ENCODE measurements at places on chromosomes 5 and 9.
A peak's percentile ranks its signal among the peaks of the same experiment; 100 is the strongest.

GRCh38 chr5:18000744-18001143 is 366.5 kb downstream of the TAF11L14 start:
- DNase-seq: no peak

DNA sequence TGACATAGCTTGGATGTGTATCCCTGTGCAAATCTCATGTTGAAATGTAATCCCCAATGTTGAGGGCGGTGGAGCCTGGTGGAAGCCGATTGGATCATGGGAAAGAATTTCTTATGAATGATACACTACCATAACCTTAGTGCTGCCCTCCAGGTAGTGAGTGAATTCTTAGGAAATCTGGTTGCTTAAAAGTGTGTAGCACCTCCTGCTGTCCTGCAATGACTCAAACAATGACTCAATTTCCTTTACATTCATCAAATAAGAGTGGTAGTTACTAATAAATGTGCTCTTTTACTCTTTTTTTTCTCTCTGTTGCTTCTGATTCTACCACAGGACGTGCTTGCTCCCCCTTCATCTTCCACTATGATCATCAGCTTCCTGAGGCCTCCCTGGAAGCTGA is 1696.0 kb upstream of the CDH9 start:
- no peak for DNase-seq

DNA sequence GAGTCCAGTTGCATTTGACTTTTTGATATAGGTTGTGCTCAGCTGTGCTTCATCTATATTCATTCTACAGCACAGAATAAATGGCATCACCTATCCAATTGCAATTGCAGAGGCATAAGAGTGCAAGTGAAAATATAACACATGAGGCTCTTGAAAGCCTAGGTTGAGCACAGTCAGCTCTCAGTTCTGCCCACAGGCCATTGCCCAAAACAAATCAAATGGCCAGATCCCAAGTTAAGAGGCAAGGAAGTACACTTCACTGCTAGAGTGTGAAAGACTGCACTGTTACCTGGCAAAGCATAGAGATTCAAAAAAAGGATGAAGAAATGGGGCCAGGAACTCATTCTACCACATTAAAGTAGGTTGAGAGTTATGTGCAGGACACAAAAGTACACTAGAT is 305.5 kb upstream of the SEMA6A start:
- DNase-seq: no peak

DNA sequence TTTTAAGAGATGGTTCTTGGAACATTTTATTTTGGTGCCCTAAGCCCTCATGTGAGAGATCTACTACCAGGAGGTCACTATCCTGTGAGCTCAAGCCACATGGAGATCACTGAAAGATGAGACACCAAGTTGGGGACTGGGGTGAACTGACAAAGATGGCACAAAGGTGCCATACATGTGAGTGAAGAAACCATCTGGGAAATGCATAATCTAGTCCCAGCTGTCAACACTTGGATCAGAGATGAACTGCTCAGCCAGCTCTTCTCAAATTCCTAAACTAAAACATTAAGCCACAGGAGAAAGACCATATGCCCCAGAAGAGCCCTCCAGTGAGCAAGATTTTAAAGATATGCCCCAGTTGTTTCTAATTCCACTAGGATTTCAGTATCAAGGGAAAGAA is 22.2 kb upstream of the MYOT start:
- no peak for DNase-seq

DNA sequence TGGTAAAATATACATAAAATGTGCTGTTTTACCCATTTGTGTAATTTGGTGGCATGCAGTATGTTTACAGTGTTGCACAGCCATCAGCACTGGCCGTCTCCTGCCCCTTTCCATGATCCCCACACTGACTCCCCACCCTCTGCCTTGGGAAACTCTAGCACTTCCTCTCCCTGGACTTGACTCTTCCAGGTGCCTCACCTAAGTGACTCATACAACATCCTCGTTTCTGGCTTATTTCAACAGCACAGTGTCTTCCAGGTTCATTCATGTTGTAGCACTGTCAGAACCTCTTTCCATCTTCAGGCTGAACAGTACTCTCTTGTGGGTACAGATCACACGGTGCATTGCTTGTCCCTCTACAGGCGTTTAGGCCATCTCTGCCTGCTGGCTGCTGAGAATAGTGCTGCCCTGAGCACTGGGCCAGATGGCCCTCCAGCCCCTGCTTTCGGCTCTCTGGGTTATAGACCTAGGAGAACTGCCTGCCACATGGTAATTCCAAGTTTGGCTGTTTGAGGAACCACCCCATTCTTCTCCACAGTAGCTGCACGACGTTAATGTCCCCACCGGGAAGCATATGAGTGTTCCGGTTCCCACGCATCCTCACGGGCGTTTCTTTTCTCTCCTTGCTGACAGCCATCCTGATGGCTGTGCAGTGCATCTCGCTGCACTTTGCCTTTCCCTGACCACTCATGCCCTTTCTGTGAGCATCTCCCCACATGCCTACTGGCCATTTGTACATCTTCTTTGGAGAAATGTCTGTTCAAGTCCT is 211.8 kb downstream of the FANCC start:
- DNase-seq: no peak

DNA sequence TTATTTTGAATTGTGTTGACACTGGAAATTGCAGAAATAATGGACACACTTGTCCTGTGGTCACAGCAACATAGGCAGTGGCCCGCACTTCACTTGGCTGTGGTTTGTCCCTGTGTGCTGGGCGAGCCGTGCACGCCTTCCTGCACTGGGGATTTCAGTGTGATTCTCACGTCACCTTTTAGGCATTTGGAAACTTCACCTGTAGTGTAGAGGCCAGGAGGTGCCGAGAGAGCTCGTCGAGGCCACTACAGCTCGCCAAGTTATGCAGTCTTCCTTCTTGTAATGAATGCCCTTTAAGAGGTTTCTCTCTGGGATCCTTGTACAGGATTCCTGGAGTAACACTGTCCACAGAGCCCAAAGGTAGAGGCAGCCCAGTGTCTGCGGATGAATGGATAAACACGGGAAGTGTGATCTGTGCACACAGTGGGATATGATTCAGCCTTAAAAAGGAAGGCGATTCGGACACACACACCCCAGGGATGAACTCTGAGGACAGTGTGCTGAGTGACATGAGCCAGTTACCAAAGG is 14.7 kb downstream of the TRAF2 start:
- DNase-seq: no peak

GRCh38 chr5:15528476-15528875 is 28.5 kb downstream of the FBXL7 start:
- DNase-seq: no peak

- DNase-seq: no peak
Measured at GRCh38 chr5:173633304-173633703, 16.9 kb upstream of the BOD1 start.

- no peak for DNase-seq
Measured at GRCh38 chr5:87048156-87048555, 219.5 kb upstream of the RASA1 start.

- DNase-seq: no peak
Measured at GRCh38 chr9:14418301-14418940, 104.5 kb upstream of the NFIB start.

DNA sequence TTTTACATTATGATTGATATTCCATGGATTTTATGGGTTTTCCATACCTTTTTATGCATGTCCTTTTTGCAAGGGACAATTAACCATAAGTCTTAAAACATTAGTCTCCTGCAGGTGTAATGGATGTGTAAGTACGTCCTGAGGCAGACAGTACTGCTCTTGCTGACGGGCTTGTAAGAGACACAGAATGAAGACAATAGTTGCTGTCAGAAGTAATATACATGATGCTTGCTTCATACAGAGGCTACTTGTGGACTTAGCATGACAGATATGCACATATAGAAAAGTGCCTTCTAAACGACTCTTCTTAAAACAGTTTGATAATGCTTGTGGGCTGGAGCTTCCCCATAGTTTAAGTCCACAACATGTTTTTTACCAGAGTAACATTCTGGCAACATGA is 182.7 kb downstream of the SPATA31D1 start:
- DNase-seq: no peak

GRCh38 chr5:123156577-123157296 is 67.7 kb downstream of the PRDM6 start:
- DNase-seq: no peak

- no peak for DNase-seq
Measured at GRCh38 chr5:139126711-139127111, 71.5 kb downstream of the SIL1 start.

GRCh38 chr5:32639943-32640342 is 54.6 kb downstream of the SUB1 start:
- DNase-seq: no peak

GRCh38 chr9:126684345-126684744 is 70.6 kb downstream of the LMX1B start:
- no peak for DNase-seq

DNA sequence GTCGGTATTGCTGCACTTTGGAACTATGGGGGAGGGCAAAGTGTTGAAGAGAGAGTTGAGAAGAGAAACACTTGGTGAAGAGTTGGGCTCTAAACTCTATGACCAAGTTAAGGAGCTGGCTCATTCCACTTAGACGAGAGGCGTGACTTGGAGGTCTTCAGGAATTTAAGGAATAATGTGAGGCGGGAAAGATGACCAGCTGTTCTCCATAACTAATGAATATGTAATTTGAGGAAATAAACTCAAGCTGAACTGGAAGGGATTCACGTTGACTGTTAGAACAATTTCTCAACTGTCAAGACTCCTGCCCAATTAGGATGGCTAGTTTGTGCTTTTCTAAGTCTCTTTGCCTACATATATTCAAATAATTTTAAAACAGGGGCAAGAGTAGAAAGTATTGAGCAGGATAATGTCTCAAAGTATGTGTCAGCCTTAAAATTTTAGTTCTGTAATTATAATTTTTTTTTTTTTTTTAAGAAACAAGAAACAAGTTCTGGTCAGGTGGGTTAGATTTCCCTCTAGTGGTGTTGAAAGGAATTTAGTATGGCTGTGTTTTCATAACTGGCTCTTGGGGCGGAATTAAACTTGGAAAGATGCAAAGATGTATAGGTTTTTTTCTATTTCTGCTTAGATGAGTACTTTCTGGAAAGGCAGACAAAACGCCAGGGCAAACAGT is 33.4 kb downstream of the TMEM252 start:
- DNase-seq: no peak

DNA sequence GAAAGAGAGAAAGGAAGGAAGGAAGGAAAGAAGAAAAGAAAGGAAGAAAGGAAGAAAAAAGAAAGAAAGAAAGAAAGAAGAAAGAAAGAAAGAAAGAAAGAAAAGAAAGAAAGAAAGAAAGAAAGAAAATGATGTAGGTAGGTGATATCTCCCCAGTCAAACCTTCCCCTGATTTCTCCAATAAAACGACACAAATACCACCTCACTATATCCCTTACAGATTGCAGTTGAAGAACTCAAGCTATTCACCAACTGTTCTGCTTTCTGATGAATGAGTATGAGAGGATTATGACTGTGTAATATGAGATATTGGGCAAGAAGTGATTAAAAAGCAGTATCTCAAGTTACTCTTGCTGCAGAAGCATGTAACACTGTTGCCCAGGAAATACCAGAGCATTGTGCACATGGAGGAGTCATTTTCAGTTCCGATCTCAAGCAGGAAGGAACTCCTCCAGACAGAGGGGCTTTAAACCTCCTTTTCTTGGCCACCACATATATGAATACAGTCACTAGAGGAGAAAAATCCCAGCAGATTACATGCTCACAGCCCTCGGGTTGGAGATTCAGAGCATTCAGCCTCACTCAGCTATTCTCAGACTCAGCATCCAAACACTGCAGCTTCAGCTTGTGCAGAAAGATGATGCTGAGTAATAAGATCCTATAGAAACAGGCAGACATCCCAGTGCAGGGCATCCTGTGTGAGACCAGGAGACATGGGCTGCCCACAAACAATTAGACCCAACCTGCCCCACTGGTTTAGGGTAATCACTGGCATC is 61.4 kb downstream of the UGCG start:
- DNase-seq: peak; percentile 37

DNA sequence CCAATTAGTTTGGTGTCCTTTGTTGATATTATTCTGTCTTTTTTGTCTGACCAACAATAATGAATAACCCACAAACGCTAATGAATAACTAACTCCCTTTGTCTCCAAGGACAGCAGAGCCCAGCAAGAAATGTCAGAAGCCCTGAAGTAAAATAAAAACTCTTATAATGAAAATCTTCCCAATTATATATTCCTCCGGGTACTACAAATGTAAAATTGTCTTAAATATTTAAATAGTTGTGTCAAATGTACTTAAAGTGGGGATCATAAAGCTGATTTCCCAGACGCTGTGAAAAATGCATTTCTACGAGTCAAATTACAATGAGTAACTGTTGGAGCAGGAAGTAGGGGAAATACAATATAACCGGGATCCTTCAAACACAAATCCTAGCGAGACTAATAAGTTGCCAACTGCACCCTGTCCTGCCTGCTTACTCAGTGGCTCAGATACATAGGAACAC is 22.3 kb downstream of the GLIS3 start:
- no peak for DNase-seq

GRCh38 chr9:104675611-104676010 is 18.7 kb upstream of the OR13D1 start:
- no peak for DNase-seq

GRCh38 chr5:160441311-160441781 is 19.7 kb downstream of the PTTG1 start:
- no peak for DNase-seq

GRCh38 chr5:166338801-166339200 is 1952.6 kb upstream of the WWC1 start:
- no peak for DNase-seq

GRCh38 chr5:124402144-124402581 is 344.3 kb downstream of the ZNF608 start:
- no peak for DNase-seq

- DNase-seq: no peak
Measured at GRCh38 chr9:36358486-36358885, 41.6 kb downstream of the RNF38 start.

DNA sequence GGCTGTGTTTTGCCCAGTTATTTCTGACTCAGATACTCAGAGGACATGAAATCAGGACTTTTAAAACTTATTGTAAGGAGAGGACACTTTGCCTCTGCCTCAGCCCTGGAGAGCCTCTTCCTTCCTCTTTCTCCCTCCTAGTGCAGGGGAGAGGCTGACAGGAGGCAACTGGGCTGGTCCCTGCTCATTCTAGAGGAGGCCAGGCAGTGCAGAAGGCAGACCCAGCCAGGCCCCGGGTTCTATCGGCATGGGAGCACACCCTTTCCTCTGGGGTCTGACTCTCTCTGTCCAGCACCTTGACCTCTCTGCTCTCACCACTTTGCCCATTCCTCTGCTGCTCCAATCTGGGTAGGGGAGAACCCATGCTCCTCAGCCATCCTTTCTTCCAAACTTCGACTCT is 16.0 kb upstream of the SMIM32 start:
- DNase-seq: no peak

GRCh38 chr5:155844542-155844941 is 482.4 kb upstream of the SGCD start:
- no peak for DNase-seq

Measured in naive thymus-derived CD4-positive, alpha-beta T cell (primary cell).